Caudate nucleus (tissue), 63 donors: ENCODE measurements at places on chromosomes 7 and 10.

DNA sequence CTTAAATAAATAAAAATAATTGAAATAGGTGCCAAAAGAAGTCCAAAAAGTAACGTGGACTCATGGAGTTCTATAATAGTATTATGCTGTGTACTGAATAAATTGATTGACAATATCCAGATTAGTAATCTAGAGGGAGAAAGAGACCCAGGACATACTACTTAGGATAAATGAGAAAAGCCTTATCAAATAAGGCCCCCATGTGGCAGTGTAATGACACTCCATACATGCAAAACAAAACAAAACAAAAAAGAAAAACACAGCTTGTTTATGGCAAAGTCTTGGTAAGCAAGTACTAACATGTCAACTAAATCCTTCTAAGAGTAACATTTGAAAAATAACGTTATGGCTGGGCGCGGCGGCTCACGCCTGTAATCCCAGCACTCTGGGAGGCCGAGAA, 3.6 kb upstream of the RUNDC3B start:
- no peak for DNase-seq

DNA sequence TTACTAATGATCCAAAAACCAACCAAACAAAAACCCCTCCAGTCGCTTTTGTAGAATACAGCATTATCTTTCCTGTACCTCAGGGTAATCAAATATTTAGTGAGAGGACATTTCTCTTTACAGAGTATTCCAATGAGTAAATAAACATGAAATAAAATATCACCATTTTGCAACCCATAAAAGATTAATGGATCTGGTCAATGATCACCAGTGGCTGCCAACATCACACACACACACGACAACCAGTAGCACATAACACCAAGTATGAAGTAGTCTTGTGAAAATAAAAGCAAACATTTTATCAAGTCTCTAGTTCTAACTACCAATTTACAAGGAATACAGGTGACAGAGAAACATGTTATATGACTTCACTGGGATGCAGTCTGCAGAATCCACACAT, 188.6 kb upstream of the IMMP2L start:
- no peak for DNase-seq

GRCh38 chr10:2839081-2839725, 228.1 kb upstream of the PFKP start:
- no peak for DNase-seq

GRCh38 chr7:102992938-102993717, 80.3 kb downstream of the LRRC17 start:
- no peak for DNase-seq

DNA sequence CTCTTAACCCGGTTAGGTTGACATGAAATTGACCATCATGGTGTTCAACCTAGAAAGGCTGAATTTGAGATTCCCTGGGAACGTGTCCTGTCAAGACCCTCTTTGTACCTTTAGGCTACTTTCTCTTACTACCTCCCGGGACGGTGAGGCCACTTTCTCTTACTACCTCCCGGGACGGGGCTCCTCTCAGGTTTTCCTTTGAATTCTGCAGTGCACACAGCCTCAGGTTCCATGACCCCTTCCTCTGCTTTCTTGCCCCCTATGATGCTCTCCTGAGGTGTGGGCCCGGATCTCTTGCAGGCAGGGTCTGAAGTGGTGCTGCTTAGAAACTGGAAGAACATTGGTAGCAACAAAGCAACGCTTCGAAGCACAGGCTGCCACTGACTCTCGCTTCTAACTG, 155.3 kb downstream of the CAMK1D start:
- no peak for DNase-seq

DNA sequence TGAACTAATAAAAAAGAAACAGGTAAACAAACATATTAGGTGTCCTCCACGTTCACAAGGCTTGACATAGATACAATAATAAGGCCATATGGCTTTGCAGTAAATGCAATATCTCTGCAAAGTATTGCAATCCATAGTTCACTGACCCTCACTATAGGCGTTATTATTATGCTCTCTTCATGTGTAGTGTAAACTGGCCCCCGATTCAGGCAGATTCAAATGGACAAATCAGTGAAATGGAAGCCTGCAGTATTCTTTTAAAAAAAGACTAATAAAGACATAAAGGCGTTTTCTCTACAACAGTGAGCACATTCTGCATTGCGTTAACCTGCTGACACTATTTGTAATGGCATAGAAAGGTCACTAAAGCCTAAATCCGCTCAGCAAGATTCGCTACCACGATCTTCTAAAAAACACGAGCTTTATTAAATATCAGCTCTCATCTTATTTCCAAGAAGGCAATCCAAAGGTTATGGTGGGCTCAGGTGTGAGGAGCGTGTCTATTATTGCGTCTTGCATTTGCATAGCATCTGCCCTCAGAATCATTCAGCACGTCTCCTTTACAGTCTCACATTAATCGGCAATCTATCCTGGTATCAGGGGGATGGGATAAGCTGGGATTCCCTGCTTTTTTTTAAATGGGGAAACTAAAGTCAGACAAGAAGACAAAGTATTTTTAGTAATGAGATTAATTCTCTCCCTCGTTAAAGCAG, 36.2 kb downstream of the FRMD4A start:
- no peak for DNase-seq

- DNase-seq: no peak
Measured at GRCh38 chr10:70699659-70700174, 27.4 kb downstream of the ADAMTS14 start.

DNA sequence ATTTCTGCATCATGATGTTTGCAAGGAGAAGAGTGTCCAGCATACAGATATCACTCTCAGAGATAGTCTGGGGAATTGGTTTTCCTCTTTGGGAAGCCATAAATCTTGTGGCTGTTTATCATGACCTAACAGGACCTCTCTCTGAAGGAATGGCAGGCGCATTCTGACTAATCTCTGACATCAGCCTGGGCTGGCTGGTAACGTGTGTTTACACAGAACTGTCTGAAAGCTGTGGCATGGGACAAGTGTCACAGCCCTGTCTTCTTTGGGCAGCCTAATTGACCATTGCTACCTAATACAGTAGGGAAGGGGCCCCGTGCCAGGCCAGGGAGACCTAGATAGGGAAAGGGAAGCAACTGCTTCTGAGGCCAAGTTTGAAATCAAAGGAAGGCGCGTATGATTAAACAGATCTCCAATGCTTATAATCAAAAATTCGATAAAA, 73.9 kb upstream of the CABCOCO1 start:
- no peak for DNase-seq
